CD4-positive, alpha-beta T cell treated with Interleukin-4 for 1 hour (primary cell): ENCODE measurements at places on chromosomes 7 and 10.

DNA sequence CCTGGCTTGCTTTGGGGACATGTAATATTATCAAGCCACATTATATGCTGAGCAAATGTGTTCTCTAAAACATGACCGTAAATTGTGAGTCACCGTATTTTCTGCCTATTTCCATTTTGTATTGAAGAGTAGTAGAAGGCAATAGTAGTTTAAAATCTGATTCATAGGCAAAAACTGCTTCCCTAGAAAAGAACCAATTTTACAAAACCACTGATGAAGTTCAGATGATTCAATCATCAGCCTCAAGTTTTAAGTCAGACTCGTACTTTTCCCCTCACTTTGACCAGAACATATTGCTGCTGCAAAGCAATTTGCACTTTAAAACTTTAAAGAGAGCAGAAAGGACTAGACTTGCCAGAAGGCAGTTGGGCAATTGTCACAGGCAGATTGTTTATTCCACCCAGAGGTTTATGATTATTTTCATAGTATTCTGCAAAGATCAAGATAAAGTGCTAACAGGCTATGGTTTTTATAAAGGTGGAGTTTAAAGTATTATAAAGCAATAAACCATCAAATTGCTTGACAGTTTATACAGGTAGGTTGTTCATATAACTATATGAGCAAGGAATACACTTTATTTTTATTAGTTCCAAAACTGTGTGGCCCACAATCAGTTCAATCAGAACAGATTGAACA is 168.2 kb downstream of the ETV1 start:
- no peak for DNase-seq

GRCh38 chr10:117863771-117864170 is 183.0 kb downstream of the RAB11FIP2 start:
- DNase-seq, result no peak

GRCh38 chr10:63120554-63120953 is 12.6 kb upstream of the NRBF2 start:
- no peak for DNase-seq

DNA sequence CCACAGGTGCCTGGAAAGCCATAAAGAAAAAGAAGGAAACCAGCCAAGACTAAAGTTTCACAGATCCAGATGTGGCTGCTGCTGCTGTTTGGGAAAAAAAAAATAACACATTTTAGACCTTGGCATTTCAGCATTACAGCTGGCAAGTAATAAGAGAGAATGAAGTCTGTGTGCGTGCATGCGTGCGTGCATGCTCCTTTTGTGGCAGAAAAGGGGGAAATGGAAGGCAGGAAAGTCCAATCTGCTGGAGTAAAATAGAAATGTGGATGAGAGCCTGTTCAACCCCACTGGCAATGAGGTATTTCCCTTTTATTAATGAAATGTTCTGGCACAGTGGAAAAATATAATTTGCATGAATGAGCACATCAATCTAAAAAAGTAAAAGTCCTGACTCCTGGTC is 137.0 kb upstream of the SEMA3A start:
- no peak for DNase-seq

- DNase-seq, result no peak
Observed at GRCh38 chr7:64888901-64889685, 14.0 kb upstream of the ZNF273 start.

DNA sequence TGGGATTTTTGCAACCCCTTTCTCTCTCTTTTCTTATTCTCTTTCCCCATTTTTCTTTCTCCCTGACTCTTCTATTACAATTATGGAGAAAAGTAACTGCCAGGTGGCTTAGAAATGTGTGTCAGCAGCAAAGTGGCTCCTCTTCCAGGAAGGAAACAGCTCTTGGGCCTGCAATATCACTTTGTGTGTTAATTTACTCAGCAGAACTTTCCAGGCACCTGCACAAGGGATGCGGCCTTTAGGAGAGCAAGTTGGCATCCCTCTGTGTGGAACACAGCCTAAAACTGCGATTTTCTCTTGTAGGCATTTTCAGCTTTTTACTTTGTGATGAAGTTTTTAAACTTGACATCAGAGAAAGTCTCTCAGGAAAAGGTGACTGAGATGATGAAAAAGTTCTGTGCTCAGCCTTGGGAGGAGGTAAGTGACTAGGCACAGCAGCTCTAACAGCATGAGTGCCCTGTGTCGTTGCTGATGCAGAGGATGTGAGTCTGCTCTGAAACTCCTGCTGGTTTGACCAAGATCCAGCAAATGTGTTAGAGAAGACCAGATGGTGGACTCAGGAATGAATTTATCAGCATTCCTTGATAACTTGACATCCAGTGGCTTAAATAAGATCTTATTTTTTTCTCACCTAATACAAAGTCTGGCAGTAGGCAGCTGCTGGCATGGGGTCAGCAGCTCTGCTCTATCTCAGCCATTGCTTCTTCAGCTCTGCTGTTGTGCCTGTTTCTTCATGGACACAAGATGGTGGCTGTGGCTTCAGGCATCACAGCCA is 47.4 kb upstream of the CC2D2B start:
- DNase-seq, result no peak

- DNase-seq, result no peak
Observed at GRCh38 chr10:6119962-6120361, 31.1 kb downstream of the RBM17 start.

DNA sequence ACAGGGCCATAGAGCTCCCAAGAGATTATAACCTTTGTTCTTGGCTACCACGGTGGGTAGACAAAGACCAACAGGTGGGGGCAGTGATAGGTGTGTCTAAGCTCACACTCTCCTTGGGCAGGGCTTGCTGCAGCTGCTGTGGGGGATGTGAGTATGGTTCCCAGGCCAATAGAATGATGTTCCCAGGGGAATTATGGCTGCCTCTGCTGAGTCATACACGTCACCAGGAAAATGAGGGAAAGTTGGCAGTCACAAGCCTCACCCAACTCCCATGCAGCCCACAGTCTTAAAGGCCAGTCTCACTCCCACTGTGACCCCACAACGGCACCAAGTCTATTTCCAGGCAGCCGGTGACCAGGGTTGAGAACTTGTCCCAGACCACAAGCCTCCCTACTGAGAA is 453.4 kb upstream of the PODXL start:
- DNase-seq, result no peak

DNA sequence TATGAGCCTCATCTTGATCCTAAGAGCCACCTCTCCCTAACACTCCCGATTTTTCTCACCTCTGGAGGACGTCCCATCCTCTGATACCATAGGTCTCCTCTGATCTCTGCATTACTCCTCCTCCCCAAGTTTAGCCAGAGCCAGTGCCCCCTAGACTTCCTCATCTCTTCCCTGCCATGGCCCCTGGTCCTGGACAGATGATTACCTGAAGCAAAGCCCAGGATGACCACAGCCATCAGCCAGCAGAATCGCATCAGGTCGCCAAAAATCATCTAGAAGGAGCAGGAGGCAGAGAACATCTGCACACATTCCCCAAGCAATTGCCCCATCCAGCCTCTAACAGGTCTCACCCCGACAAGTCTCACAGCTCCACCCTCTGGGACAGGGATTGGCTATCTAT is 11.7 kb downstream of the TRPV6 start:
- DNase-seq, result no peak

- no peak for DNase-seq
Observed at GRCh38 chr7:116173051-116174028, 37.0 kb upstream of the TES start.

GRCh38 chr10:60572511-60573194 is 183.0 kb upstream of the ANK3 start:
- DNase-seq, result no peak

- no peak for DNase-seq
Observed at GRCh38 chr10:123965973-123966895, 74.6 kb upstream of the CPXM2 start.

- no peak for DNase-seq
Observed at GRCh38 chr10:18313140-18313530, 172.9 kb downstream of the CACNB2 start.

DNA sequence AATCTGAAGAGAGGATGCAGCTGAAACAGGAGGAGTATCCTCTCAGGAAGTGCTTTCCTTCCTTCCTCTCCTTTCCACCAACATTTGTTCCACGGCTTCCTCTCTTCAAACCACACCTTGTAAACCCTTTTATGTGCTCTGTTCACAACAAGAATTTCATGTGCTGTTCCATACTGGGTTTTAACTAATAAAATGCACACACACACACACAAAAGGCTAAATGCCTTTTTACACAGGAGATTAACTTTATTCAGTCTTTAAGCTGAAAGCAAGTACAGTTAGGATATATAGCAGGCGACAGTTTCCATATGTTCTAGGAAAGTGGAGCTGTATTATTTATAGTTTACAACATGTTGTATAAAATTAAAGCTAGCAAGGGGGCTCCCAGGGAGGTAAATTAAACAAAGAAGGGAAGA is 106.7 kb downstream of the REEP3 start:
- no peak for DNase-seq

DNA sequence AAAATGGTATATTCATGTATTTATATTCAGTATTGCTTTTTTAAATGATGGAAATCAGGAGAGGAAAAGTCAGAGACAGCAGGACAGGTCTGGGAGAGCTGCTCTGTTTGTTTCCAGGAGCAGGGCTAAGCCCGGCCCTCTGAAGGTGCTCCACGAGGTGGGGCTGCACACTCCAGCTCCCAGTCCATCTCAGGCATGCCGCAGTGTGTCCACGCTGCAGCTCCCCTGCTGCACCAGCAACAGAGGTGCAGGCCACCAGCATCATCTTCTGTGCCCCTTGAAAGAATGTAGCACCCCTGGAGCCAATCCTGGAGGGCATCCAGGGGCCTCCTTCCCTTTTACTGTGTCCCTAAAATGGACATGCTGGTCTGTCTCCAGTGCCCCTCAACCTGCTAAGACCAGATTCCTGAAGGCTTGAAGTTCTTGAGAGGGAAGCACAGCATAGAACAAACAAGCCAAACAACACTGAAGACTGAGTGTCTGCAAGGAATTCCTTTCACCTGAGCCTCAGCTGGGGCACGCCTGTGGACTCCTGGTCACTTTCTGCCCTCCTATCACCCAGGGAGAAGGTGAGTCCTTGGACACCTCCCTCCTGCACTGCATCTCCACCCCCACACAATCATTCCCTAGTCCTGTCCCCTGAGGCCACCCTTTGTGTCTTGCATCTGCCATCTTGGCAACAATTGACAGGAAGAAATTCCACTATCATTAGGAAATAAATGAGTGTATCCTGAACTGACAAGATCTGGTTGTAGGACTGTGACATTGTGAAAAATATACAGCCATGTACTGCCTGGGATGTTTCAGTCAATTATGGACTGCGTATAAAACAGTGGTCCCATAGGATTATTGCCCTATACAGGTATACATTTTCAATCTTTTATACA is 100.5 kb downstream of the CXCL12 start:
- DNase-seq, result no peak

- no peak for DNase-seq
Observed at GRCh38 chr7:114160925-114161324, 242.1 kb upstream of the PPP1R3A start.

- DNase-seq, result no peak
Observed at GRCh38 chr7:2566348-2566889, 7.6 kb downstream of the IQCE start.

GRCh38 chr7:71601851-71602250 is 469.9 kb downstream of the GALNT17 start:
- no peak for DNase-seq

- no peak for DNase-seq
Observed at GRCh38 chr7:92976931-92977330, 140.6 kb upstream of the CDK6 start.

DNA sequence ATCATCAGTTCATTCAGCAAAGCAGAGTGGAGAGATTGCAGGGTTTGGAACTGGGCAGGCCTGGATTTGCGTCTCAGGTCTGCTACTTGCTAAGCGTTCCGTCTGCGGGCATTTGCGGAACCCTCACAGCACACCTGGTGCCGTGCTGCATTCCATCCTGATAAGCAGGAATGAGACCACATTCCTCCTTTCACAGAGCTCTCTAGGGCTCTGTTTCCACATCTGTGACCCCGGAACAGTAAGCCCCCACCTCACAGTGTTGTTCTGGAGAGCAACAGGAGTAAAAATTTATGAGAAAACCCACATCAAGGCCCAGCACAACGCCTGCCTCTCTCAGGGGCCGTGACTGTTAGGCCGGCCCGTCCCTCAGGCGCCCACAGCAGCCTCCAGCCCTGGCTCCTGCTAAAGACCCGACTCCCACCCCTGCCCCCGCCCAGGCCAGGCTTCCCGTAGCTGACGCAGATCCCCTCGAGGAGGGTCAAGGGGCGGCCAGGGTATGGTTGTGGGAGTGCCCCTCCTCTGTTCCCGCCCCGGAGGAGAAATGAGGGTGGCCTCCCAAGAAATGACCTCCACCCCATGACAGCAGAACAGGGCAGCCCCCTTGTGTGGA is 128.9 kb downstream of the RGS10 start:
- no peak for DNase-seq

DNA sequence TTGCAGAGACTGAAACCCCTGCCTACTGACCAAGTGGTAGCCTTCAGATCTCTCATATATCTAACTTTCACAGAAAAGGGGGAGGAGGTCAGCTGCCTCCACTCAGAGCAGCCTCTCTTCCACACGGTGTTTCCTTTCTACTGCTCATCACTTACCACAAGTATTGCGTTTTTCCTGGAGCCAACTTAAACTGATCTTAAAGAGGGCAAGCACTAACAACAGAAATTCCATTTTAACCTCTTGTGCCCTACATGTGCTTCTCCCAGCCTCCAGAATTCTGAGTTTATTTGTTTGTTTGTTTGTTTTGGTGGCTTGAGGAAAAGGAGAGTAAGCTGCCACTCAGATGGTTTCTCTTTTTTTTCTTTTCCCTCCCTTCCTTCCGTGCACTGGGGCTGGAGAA is 19.1 kb downstream of the SKIDA1 start:
- no peak for DNase-seq

DNA sequence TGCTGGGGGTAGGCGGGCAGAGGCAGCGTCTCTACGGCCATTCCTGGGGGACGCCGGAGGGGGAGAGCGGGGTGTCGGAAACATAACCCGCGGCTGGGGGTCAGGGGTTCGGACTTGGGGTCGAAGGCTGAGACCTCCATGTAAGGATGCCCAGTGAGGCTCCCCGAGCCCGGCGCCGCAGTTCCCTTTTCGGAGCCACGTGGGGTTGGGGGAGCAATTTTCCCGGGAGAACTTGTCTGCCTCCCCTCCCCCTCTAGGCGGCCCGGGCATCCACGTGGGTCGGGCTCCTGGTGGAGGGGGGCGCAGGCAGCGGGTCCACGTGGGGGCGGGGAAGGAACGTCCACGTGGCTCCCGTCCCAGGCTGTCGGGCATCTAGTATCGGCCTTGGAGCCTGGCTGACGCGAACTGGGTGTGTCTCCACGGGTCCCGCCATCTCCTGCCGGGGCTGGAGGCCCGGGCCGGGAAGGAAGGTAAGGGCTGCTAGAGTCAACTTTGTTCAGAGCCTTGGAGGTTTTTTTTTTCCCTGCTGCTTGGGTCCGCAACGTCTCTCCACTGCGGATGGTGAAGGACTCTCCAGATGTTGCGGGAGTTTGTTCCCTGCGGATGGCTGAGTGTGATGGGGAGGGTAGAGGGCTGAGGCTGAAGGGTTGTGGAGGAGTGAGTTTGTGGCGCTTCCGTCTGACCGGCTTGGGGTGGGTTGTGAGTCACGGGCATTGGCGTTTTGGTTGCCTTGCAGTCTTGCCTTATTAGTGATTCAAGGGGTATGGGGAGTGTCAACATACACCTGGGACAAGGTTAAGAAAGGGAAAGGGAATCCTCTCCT is 744 bp downstream of the PPRC1 start:
- DNase-seq, result peak; percentile 48
